Activated CD8-positive, alpha-beta memory T cell treated with anti-CD3 and anti-CD28 coated beads, Interleukin-2, amount 50 U/mL, for 48 hours (primary cell): ENCODE measurements at places on chromosomes 5 and 9.
A peak's percentile ranks its signal among the peaks of the same experiment; 100 is the strongest.

GRCh38 chr5:107658528-107658927 lies 12.2 kb downstream of the EFNA5 start:
- DNase-seq: no peak

DNA sequence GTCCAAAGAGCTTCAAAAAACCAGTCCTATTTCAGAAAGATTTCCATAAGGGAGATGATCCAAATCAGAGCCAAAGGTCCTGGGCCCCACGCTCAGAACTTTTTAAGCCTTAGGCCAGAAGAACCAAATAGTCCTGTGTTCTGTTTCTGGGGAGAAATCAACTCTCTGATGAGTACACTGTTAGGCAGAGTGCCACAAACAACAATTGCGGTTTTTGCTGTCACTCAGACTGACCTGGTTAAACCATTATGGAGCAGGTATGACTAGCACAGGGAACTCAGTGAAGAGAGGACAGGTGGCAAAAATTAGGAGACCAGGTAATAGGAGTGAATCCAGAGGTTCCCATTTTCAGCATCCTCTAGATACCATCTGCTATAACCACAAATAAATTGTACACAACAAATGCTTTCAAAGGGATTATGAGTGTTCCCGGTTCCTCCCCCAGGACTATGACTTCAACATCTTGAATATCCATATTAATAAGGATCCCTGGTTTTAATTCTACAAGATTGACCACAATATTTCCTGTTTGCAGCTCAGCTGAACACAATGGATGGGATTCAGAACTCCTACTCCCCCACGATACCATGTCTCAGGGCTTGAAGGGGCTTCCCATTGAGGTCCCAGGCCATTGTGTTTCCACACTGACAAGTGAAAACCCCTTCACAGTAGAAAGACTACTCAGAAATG lies 52.1 kb upstream of the FREM1 start:
- DNase-seq: no peak

- peak; percentile 64 for DNase-seq
These were observed 104.6 kb upstream of the FAM174A start for GRCh38 chr5:100430268-100431195.

DNA sequence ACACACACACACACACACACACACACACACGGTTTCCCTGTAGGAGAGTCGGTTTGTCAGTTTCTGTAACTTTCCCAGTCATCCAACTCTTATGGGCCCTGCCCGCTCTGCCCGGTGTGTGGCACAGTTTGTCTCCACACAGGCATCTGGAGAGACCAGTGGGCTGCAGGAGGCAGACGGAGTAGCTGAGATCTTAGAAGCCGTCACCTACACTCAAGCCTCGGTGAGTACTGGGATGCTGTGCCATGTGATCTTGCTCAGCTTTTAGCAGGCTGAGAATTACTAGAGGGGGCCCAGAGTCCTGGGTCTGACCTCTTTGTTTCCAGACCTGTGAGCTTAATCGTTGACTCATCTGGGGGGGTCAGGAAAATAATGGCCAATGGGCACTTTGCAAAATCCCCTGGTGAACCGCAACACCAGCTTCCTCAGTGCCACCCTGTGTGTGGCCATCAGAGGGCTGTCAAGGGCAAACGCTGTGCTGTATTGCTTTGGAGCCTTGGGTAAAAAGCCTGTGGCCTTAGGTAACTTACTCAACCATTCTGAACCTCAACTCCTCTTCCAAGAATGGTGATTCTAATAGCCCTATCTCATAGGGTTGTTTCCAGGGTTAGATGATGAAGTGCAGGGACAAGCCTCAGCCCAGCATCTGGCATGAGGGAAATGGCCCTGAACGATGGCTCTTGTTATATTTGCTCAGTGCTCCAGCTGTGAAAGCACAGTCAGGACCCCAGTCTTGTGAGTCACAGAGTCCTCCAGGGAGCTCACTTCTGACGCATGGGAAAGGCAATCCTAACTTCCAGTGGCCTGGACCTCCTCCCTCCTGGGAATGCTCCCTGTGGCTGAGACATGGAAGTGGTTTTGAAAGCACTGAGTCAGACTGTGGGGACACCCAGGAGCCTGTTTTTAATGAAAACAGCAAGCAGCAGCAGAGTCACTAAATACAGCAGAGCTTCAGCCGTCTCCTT lies 45.6 kb downstream of the COL15A1 start:
- peak; percentile 36 for DNase-seq

DNA sequence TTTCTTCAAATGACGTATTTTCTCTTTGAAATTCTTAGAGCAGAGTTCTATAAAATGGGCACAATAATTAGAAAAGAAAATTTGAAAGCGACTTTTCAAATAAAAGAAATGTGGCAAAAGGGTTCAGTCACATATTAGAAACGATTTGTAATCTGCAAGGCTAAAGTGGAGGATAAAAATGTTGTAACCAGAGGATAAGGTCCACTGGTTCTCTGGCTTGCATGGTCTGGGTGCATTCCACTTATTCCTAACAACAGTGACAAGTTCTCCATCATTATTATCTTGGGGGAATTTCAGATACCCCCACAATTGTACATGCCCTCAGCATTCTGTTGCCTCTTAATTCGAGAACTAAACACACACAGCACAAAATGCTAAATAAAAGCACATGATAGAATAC lies 91.1 kb downstream of the IQGAP2 start:
- no peak for DNase-seq

GRCh38 chr5:147509710-147510651 lies at the start of gene DPYSL3:
Gene DPYSL3 (minus strand): TSS chr5:147510068. CDS start chr5:147509858, 210 bp downstream.
- DNase-seq: peak; percentile 49

GRCh38 chr5:7851617-7852289 lies 820 bp upstream of the CFAP90 start:
- DNase-seq: no peak

- no peak for DNase-seq
These were observed 12.3 kb upstream of the KCNIP1 start for GRCh38 chr5:170491479-170491878.

GRCh38 chr5:45195026-45195425 lies 386.3 kb downstream of the MRPS30 start:
- DNase-seq: no peak

DNA sequence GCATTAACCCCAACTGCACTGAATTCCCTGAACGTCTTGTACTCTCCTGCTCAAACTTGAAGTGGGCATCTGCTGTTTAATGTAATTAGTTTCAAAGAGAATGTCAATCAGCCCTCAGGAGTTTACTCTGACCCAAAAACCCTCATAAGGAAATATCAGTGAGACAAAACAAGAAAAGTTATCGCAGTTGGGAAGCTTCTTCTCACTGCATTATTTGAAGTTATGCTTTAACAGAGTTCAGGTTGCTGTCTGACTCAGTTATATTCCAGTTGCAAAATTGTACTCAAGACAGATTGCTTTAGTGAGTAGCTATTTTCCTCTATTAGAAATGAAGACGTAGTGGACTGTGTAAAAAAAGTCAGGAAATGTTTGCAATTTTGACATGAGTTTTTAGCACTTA lies 52.1 kb downstream of the PPIC start:
- DNase-seq: no peak

GRCh38 chr9:4591123-4591500 lies 71.0 kb upstream of the PLPP6 start:
- no peak for DNase-seq

GRCh38 chr9:109192732-109193361 lies 25.8 kb upstream of the FRRS1L start:
- no peak for DNase-seq

- no peak for DNase-seq
These were observed 231.3 kb downstream of the ATPSCKMT start for GRCh38 chr5:10018201-10019069.

GRCh38 chr5:42840269-42840668 lies 28.6 kb upstream of the SELENOP start:
- DNase-seq: no peak

DNA sequence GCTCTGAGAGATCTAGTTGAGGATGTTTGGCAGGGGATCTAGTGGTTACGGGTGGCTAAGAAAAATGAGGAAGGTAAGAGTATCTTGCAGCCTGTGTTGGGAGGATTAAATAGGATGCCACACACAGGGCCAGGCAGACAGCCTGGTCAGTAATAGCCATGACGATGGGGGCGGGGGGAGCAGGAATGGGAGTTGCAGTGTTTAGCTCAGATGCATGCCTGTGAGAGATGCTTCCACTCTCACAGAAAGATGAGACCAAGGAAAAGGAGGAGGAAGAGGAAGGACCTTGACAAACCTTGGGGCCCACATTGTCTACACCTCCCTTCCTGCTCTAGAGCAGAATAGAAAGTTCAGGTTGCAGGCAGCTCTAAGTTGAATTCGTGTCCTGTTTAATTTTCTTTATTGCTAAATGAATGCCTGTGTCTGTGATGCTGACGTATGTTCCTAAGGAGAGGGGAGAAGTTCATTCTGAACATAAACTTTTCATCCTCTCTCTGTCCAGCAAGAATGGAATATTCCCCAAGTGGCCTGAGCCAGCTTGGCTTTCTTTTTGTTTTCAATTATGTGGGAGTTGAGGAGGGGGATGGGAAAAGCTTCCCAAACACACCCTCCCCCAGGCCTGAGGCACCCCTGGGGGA lies 28.7 kb downstream of the TGFBI start:
- no peak for DNase-seq

GRCh38 chr5:73254642-73255041 lies 81.6 kb downstream of the TMEM174 start:
- DNase-seq: no peak

- DNase-seq: no peak
These were observed 3.8 kb downstream of the OR2V2 start for GRCh38 chr5:181151146-181151545.

- DNase-seq: no peak
These were observed 364.2 kb downstream of the IRX2 start for GRCh38 chr5:2387250-2387633.

DNA sequence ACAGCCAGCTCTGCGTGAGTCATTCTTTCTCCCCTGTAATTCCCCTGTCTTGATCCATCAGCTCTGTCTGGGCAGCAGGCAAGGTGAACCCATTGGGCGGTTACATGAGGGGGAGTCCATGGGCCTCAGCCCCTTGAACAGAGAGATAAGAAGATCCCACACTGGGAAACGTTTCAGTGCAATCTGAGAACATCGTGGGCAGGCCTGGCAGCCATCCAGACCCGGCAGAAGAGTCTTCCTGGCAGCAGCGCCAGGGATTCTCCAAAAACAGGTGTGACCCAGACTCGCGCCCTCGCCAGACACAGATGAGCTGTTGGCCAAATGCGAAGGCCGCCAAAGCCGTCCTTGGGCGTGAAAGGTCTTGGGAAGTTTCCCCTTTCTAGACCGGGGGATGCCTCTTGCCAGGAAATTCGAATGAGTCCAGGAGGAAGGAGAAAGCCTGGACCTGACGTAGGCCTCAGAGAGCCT lies 6.4 kb upstream of the SLC12A7 start:
- no peak for DNase-seq

DNA sequence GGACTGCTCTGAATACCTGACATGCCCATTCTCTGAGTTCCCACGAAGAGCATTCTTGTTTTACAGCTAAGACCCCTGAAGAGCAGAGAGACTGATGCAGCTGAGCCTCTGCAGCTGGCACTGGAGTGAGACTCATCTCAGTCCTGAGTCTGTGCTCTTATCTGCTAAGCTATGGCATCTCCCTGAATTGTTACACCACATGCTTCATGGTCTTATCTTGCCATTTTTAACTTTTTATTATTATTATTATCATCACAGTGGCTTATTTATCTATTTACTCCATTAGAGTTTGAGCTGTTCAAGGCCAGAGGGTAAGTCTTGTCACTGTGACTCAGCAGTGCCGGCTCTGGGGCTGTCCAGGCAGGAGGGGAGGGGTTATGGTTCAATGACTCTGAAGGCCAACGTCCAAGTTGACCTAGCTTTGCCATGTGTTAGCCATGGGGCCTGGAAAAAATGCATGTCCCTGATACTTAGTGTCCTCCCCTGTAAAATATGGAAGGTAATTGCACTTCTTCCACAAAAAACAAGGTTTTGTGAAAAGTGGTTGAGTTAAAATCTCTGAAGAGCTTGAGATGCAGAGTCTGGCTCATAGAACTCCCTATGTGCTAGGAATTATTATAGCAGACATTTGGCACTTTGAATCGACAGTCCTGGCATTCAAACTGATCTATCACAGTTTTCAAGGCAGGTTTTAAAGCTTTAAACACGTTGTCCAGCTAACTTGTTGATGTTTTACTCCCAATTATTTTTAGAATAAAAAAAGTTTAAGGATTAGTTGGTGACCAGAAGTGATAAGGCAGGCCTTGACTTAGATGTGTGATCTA lies 94.6 kb downstream of the ALDH1A1 start:
- no peak for DNase-seq

DNA sequence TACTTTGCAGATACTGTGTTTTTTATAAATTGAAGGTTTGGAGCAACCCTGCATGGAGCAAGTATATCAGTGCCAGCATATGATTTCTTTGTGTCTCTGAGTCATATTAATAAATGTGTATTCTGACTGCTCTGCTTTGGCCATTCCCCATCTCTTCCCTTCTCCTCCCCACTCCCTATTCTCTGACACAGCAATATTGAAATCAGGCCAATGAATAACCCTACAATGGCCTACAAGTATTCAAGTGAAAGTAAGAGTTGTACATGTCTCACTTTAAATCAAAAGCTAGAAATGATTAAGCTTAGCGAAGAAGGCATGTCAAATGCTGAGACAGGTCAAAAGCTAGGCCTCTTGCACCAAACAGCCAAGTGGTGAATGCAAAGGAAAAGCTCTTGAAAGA lies 82.2 kb upstream of the TLX3 start:
- no peak for DNase-seq

DNA sequence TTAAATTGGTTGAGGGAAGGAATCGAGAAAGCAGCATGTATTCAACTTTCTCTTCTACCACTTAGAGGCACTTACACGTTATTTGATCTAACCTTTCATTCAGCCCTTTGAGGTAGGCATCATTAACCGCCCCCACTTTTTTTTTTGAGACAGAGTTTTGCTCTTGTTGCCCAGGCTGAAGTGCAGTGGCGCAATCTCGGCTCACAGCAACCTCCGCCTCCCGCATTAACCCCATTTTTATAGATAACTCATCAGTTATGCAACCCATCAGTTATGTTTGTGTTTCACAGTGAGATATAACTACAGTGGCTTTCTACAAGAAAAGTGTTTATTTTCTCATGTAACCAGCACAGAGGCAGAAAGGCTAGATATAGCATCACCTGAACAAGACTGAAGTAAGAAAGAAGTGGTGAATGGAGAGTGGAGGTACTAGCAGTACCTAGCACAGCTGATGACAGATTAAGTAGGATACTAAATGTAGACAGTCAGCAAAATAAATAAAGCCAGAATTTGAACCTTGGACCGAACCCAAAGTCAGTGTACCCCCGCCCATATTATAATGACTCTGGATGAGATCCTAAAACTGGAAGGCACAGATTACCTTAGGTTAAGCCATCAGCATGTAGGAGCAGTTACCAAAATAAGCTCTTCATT lies 91.2 kb downstream of the PJA2 start:
- no peak for DNase-seq

DNA sequence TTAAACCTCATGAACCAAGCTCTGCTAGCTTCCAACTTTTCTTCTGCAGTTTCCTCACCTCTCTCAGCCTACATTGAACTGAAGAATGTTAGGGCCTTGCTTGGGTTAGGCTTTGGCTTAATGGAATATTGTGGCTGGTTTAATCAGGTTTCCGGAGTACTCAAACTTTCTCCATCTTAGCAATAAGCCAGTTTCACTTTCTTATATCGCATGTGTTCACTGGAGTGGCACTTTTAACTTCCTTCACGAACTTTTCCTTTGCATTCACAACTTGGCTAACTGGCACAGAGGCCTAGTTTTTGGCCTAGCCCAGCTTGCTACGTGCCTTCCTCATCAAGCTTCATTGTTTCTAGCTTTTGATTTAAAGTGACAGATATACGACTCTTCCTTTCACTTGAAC lies 81.0 kb upstream of the MAST4 start:
- no peak for DNase-seq

GRCh38 chr5:112923988-112924387 lies 2.0 kb upstream of the REEP5 start:
- DNase-seq: no peak
